Ovary (tissue), 10 donors: ENCODE measurements at places on chromosomes 6 and 20.

DNA sequence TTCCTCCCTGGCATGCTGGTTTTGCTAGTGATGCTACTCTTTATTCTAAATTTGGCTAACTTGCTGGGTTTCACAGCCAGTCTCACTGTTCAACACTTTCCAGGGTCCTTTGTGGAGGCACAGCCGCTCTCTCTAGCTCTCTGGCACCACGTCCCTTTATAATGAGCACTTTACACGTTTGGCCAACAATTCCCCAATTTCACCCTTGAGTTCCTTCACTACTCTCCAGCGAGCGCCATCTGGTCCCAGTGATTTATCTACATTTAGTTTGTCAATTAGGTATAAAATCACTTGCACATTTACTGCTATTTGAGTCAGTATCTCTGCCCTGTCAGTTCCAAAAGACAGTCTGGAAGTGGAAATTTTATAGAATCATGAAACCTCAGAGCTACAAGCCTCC lies 241.9 kb upstream of the MOCS1 start:
- DNase-seq = no peak

DNA sequence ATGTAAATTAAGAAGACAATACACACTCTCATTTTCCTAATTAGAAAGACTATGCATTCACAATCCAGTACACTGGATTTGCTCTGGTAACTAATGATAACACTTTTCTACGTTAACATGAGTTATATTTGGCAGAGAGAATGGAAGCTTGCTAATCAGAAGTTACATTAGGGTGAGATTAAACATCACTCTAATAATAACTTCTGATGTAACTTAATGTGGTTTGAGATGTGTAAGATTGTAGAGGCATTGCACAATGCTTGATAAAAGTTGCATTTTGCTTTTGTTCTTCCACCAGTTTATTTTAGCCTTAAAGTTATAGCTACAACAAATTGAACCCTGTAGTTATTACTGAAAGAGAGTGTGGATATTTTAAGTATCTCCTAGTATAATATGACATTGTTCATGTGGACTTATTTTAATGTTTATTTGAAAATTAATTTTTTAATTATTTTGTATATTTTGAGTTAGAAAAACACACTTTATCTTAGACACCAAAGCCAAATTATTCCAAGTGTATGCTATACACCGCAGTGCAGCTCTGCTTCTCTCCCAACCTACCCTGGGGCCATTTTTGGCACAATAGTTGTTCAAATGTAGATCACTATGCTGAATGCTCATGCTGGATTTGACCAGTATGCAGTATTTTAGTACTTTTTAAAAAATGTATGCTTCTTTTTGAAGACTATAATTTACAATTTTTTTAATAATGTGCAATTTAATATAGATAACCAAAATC lies 143.2 kb downstream of the SLC16A10 start:
- no peak for DNase-seq

GRCh38 chr20:47405775-47406325 lies 49.4 kb upstream of the ZMYND8 start:
- no peak for DNase-seq

DNA sequence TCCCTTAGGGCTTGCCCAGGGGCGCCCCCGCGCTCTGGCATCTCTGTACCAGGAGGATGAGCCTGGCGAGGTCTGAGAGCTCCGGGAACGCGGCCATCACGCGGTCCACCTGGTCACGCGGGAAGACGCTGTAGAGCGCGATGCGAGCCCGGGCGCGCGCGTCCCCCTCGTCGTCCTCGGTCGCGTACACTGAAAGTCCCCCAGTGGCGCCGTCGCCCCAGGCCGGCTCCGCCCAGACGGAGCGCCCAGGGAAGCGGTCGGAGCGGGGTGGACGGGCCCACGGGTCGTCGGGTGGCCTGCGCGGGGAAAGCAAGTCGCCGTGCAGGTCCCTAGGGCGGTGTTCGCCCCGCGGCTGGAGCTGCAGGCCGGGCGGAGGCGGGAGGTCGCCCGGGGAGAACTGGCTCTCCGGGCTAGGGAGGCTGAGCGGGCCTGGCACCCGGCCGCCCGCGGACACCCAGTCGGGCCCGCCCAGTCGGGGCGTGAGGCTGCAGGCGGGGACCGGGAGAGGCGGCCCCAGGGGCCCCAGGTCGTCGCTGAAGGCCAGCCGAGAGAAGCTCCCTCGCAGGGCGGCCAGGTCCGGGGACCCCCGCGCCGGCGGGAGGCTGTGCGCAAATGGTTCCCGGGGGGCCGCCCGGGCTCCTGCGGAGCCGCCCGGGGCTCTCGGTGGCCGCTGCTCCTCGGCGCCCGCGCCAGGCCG lies 34.0 kb downstream of the ZC3H12D start:
- DNase-seq = peak; percentile 32

- no peak for DNase-seq
These were observed 84.0 kb upstream of the SMLR1 start for GRCh38 chr6:130743175-130743574.

DNA sequence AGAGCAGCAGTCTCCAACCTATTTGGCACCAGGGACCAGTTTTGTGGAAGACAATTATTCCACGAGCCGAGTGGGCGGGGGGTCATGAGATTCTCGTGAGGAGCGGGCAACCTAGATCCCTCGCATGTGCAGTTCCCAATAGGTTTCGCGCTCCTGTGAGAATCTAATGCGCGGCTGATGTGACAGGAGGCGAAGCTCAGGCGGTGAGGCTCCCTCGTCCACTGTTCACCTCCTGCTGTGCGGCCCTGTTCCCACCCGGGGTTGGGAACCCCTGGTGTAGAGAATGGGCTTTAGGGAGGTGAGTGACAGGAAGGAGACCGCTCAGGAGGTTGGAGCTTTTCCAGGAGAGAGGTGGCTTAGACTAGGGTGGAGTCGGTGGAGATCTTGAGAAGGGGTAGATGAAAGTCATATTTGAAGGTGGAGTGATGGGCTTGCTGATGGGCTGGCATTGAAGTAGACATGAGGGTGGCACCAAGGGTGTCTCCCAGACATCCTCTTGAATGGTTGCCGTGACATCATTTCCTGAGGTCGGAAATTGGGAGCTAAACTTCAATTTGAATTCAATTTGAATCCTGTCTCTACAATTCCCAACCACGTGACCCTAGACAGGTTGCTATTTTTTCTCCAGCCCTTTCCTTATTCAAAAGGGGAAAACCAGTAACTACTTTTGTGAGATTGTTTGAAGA lies 1.5 kb upstream of the RAD21L1 start:
- DNase-seq = no peak

GRCh38 chr6:30150671-30151395 lies 10.2 kb downstream of the TRIM10 start:
- no peak for DNase-seq

DNA sequence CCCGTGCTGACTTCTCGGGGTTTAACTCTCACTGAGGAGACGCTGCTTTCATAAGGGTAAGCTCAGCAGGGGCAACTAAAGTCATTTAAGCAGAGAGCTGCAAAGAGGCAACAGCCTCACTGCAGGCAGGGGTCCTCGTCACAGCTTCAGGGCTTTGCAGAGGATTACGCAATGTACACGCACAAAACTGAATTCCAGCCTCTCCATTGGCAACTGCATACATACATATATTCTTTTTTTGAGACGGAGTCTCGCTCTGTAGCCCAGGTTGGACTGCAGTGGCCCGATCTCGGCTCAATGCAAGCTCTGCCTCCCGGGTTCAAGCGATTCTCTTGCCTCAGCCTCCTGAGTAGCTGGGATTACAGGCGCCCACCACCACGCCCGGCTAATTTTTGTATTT lies 2.4 kb downstream of the GMEB2 start:
- no peak for DNase-seq

GRCh38 chr20:34976286-34976685 lies 20.6 kb downstream of the MYH7B start:
- no peak for DNase-seq

DNA sequence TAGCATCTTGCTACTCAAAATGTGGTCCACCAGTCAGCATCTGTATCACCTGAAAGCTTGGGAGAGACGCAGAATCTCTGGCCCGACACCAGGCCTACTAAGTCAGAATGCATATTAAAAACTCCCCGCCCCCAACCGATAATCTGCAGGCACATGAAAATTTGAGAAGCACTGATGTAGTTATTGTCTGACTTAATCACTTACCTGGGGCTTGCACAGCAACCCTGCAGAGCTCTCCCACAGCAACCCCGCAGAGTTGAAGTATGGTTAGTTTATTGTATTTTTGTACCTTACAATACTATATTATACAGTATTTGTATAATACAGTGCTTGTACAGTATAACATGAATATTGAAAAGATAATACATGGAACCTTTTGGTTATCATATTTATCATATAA lies 53.7 kb downstream of the KLHL31 start:
- no peak for DNase-seq

GRCh38 chr6:141486942-141487341 lies 645.8 kb upstream of the GJE1 start:
- no peak for DNase-seq

DNA sequence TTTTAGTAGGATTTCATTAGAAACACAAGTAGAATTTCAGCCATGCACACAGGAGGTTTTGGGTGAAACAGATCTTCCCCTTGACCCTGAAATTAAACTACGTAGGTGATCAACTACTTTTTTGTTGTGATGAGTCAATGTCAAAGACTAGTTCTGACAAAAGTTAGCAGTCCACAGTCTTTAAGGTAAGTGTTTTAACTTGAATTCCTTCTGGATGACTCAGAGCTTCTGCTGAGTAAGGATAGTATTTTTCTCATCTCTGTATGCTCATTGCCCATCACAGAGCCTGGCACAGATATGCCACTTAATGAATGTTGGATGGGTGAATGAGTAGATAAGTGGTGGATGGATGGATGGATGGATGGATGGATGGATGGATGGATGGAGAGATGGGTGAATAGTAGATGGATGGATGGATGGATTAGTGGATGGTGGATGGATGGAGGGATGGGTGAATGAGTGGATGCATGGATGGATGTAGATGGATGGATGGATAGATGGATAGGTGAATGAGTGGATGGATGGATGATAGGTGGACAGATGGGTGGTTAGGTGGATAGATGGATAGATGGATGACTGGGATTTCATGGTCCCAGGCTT lies 165.3 kb downstream of the ZMYND8 start:
- DNase-seq = no peak

GRCh38 chr20:2346188-2346587 lies 34.5 kb upstream of the TGM6 start:
- DNase-seq = no peak

- DNase-seq = no peak
These were observed 22.9 kb downstream of the NT5E start for GRCh38 chr6:85472744-85473143.

GRCh38 chr20:7113577-7114466 lies 346.3 kb downstream of the BMP2 start:
- DNase-seq = no peak

DNA sequence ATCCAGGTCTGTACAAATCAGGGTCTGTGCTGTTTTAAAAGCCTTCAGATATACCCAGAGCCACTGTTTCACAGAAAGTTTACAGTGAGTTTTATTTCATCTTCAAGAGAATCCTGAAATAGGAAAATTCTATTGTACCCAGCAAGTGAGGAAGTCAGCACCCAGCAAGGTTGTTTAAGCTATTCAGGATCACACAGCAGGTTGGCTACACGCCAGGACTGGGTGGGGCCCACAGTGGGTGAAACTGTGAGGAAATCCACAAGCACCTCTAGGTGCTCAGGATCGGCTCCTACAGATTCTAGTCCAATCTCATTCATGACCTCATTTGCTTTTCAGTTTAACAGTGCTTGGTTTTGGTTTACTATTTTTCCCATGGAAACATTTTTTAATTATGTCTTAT lies 128.9 kb downstream of the SYNDIG1 start:
- no peak for DNase-seq

DNA sequence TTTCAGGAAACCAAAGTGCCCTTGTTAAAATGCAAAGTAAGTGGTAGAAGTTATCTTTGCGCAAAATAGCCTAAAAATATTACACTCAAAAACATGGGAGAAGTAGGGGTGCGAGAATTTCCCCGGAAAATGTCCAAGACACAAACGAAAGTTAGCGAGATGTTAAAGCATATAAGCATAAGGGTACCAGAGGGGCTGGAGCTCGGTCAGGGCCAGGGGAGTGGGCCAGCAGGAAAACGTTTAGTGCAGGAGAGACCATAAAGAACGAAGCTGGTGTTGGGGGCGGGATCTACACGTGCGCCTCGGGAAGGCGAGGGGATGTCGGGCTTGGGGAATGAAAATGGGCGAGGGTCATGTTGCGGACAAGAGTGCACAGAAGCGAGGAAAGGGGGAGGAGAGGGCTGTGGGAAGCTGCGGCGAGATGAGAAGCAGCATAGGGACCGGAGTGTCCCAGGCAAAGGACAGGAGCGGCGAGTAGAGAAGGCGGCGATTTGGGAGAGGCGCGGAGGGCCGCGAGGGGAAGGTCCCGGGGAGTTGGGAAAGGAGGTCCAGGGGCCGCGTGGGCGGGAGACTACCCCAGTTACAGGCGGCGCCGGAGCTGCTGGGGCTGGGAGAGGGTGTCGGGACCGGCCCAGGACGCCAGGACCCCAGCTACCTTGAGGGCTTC lies 600 bp downstream of the XPO5 start:
- DNase-seq = no peak

- DNase-seq = peak; percentile 85
These were observed 73.2 kb downstream of the SMOC2 start for GRCh38 chr6:168514216-168514615.

GRCh38 chr6:48641544-48641943 lies 530.5 kb upstream of the PTCHD4 start:
- no peak for DNase-seq

GRCh38 chr6:111792914-111793700 lies 80.1 kb downstream of the FYN start:
- DNase-seq = no peak

DNA sequence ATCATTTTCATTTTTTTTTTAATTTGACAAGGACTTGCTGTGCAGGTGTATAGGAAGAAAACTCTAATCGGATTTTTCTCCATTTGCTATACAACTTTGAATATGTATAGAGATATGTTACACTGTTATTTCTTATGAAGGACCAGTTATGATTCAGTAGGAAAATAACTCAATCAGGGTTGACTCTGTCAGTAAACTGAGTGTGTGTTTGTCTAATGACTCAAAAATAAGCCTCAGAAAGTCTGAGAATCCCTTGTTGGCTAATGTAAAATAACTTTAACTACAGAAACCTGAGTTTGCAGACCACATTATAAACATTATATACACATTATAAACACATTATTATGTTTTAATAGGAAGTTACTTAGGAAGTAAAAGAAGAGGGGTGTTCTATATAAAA lies 352.6 kb downstream of the RIMS1 start:
- DNase-seq = no peak
